DMS79 (cell line): ENCODE measurements at places on chromosomes 6 and 20.

DNA sequence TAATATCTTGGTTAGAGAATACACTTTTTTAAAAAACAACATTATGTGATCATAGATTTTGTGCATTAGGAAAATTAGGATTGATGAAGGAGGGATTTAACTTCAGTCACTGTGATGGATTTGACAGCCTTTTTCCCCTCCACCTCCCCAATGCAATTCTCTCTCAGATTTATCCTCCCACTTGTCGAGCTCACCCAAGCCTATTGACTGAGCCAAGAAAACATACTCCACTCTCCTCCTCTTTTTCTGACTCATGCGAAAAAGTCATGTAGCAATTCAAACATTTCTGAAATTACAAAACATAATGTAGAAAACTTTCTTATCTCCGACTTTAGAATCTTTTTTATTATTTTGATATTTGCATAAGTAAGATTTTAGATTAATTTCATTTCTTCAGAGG lies 24.1 kb downstream of the KLHL32 start:
- no peak for DNase-seq

GRCh38 chr20:40110311-40110831 lies 578.7 kb downstream of the MAFB start:
- no peak for DNase-seq

DNA sequence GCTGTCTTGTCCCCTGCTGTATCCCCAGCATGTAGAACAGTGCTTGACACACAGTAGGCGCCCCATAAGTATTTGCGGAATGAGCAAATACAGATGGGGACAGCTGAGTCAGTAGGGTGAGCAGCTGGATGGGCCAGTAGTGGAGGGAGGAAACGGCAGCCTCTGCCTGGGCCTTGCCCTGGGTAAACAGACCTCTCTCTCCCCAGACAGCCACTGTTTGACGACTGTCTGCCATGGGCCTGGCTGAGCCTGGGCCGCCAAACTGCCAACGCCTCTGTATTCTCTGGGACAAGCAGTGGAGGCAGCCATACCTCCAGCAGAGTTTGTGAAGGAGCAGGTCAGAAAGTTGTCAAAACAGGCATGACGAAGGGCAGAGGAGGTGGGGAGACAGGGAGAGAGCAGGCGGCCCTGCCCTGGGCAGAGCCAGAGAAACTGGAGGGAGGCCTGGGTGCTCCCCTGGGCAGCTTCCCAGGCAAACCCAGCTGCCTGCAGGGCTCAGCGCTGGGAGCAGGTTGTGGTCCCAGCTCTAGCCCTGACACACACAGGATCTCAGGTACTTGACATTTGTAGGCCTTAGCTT lies 15.2 kb downstream of the HNF4A start:
- no peak for DNase-seq

GRCh38 chr20:35497780-35498189 lies 31.7 kb downstream of the C20orf173 start:
- no peak for DNase-seq

DNA sequence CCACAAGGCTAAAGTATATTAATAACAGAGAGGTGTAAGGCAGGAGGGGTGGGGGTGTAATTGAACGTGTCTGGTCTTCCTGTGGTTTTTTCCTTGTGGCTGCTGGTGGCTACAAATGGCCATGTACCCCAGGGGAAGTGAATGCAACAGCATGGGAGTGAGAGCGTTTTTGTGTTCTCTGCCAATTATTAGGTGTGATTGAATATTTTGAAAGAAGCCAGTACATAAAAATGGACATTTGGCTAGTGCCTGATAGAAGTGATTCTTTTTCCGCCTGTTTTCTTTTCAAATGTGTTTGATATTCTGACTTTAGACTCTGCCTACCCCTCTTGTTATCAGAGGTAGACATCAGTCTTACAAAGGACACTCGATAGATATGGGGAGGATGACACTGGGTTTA lies 141.3 kb downstream of the PRL start:
- no peak for DNase-seq

- peak; percentile 56 for DNase-seq
Measured at GRCh38 chr6:89007209-89008000, 44.0 kb upstream of the RNGTT start.
